ENCODE measurements at places on chromosomes 12 and 14. TPM values are rescaled to one million over a fixed set of nuclear protein-coding genes. Genes with fewer than 3 reads are reported as not detected.

DNA sequence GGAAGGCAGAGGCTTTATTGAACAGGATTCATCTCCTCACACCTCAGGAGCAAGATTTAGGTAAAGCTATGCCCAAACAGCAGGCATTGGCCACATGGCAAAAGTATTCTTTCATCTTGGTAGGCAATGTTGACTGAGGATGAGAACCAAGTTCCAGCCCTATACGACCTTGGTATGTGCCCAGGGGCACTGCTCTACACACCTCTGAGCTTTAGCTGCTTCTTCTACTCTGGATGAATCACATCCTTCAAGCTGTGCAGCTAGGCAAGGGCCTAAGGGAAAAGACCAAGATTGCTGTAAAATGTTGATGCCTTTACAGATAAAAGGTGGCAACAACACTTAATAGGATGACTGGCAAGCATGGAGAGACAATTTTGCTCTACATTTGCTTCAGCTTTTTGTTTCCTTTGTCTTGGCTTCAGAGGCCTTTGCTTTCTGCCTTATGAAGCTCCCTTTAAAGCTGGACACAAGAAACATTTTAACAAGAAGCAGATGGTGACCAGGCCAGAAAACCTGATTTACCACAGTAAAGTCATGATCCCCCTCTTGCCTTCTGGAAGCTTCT is 183.3 kb upstream of the KITLG start:
- no peak for DNase-seq
- H3K4me3 ChIP-seq, result no peak overlapping the region
- H3K4me1 ChIP-seq, result no peaks in the 10 kb centered on the region
- no peaks in the 10 kb centered on the region for H3K36me3 ChIP-seq
- H3K27ac ChIP-seq, result no peak overlapping the region

DNA sequence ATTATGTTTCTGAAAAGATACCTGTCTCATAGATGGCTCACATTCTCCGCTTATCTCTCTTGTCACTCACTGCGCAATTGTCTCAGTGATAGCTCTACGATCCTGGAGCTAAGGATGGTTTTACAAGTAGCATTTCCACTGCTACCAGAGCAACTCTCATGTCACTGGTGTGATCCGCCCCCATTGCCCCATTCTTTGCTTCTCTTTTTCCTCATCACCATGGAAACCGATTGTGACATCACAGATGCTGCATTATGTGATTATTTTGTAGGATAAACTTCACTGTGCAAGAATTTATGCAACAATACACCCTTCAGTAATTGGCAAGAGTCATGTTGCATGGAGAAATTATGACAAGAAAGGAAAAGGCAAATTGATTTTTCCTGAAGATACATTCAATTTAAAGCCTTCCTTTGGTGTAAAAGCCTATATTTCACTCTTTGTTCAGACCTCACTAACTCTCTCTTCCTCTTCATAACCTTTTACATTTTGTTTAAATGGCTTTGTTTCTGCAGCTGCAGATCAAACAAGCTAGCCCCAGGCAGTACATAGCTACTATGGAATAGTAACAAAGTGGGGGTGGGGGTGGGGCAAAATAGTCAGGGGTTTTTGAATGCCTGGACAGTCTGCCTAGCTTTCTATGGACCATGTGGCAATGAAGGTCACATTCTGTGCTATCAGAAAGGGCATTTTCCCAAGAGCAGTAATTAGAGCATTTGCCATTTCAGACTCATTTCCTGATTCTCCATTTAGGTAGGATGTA is 539.8 kb downstream of the NRXN3 start:
- no peaks in the 10 kb centered on the region for H3K36me3 ChIP-seq
- no peaks in the 10 kb centered on the region for H3K27me3 ChIP-seq
- H3K27ac ChIP-seq, result no peak overlapping the region
- H3K4me1 ChIP-seq, result no peaks in the 10 kb centered on the region

- H3K27ac ChIP-seq, result no peak overlapping the region
- H3K36me3 ChIP-seq, result no peaks in the 10 kb centered on the region
- H3K27me3 ChIP-seq, result no peaks in the 10 kb centered on the region
- no peaks in the 10 kb centered on the region for H3K4me1 ChIP-seq
- H3K4me3 ChIP-seq, result no peak overlapping the region
Observed at GRCh38 chr12:98238515-98239130, 276.8 kb upstream of the TMPO start.

GRCh38 chr12:54175200-54175963 is 13.4 kb downstream of the SMUG1 start:
- H3K4me3 ChIP-seq, result no peak overlapping the region
- no peak overlapping the region for H3K27ac ChIP-seq
- DNase-seq, result no peak
- H3K27me3 ChIP-seq, result peaks cover 28% of the 10 kb centered on the region
- no peaks in the 10 kb centered on the region for H3K36me3 ChIP-seq
- peaks cover 14% of the 10 kb centered on the region for H3K4me1 ChIP-seq

DNA sequence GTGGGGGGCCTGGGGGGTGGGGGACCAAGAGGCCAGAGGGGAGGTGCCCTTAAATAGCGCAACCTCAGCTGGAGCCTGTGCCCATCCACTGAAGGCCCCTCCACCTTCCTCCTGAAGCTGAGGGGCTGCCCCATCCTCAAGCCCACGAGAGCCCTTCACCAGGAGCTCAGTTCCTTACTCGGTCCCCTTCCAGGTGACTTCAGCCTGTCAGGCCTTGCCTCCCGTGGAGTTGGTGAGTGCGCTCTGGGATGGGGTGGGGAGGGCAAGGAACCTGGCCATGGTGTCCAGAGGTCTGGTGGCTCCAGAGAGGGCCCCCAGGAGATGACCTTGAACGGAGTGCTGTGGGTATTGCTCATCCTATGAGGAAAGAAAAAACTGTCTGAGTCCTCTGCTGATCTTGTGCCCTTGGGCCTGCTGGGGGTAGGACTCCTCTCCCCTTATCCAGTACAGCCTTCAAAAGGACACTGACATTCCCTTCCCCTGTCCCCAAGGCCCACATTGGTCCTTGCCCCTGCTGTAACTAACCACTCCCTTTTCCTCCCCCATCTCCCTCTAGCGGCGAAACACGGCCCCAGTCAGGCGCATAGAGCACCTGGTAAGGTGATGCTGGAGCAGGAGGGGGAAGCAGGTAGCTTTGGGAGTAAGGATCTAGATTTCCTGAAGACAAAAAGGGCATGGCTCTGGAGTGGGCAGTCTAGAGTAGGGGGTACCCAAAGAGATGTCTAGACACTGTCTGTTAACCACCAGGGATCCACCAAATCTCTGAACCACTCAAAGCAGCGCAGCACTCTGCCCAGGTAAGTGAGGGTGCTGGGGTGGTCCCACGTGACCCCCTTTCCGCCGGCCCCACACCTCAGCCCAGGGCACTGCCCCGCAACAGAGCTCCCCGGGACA is 3.6 kb downstream of the TNS2 start:
- H3K4me3 ChIP-seq, result peak overlapping the region; percentile 95
- H3K4me1 ChIP-seq, result peaks cover 26% of the 10 kb centered on the region
- H3K27ac ChIP-seq, result peak overlapping the region; percentile 18
- H3K36me3 ChIP-seq, result no peaks in the 10 kb centered on the region
- peak; percentile 78 for DNase-seq

GRCh38 chr12:26906704-26907103 is 31.1 kb downstream of the INTS13 start:
- H3K36me3 ChIP-seq, result peaks cover 59% of the 10 kb centered on the region
- H3K27ac ChIP-seq, result no peak overlapping the region
- no peak for DNase-seq
- no peaks in the 10 kb centered on the region for H3K27me3 ChIP-seq
- H3K4me3 ChIP-seq, result no peak overlapping the region
- no peaks in the 10 kb centered on the region for H3K4me1 ChIP-seq

DNA sequence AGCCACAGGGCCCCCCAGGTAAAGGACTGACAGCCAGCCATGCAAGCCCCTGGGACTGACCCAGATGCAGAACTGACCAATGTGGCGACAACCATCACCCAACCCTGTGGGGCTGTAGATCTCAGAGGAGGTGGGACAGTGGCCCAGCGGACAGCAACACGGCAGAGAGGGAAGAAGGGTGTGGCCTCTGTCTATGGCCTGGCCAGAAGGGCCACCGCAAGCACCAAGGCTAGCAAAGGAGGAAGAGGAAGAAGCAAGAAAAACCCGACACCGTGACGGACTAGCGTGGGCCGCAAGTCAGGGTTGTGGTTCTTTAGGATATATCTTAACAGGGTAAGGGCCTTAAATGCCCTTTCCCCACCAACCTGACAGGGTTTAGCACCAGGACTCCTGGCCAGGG is 71.2 kb downstream of the ITPK1 start:
- DNase-seq, result no peak
- no peak overlapping the region for H3K4me3 ChIP-seq
- peak overlapping the region; percentile 46 for H3K27ac ChIP-seq
- H3K27me3 ChIP-seq, result no peaks in the 10 kb centered on the region

GRCh38 chr14:74929242-74929641 is 6.2 kb upstream of the RPS6KL1 start:
- H3K27ac ChIP-seq, result no peak overlapping the region
- H3K36me3 ChIP-seq, result no peaks in the 10 kb centered on the region
- H3K4me1 ChIP-seq, result peaks cover 4% of the 10 kb centered on the region
- no peaks in the 10 kb centered on the region for H3K27me3 ChIP-seq
- H3K4me3 ChIP-seq, result no peak overlapping the region

DNA sequence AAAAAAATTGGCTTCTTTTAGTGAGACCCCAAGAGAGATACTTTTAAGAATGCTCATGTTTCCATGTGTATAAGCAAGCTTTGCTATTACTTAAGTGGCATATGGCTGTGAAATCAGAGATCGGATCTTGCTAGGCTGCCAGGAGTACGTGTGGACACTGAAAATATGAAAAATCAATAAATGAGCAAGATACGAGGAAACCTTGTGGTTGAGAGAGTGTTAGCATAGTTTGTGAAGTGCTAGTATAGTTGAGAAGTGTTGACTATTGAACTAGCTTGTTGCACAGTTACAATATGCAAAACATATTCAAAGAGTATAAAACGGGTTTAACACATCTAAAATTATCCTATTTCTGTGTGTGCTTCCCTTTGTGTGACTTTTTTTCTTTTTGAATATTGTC is 230.9 kb upstream of the NOVA1 start:
- H3K36me3 ChIP-seq, result no peaks in the 10 kb centered on the region
- no peaks in the 10 kb centered on the region for H3K4me1 ChIP-seq

DNA sequence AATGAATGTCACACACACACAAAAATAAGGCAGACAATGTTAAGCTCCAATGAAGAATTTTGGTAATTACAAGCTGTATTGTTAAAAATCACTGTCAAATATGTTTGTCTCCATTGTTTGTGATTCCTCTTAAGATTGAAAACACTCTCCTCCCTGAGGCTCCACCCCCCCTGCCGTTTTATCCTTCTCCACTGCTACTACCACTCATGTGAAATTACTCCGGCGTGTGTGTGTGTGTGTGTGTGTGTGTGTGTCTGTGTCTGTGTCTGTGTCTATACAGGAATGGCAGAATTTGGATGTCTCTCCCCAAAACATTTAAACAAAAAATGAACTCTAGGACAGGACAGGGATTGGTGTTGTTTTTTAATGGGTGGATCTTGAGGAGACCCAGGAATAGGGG is 365.1 kb upstream of the DIO2 start:
- H3K27me3 ChIP-seq, result no peaks in the 10 kb centered on the region
- no peak for DNase-seq
- H3K27ac ChIP-seq, result no peak overlapping the region
- H3K4me1 ChIP-seq, result no peaks in the 10 kb centered on the region

- H3K36me3 ChIP-seq, result peaks cover 10% of the 10 kb centered on the region
- DNase-seq, result peak; percentile 74
- H3K4me1 ChIP-seq, result peaks cover 13% of the 10 kb centered on the region
- no peaks in the 10 kb centered on the region for H3K27me3 ChIP-seq
- H3K4me3 ChIP-seq, result peak overlapping the region; percentile 69
Observed at GRCh38 chr12:45989721-45990467, 480 bp downstream of the SCAF11 start.

DNA sequence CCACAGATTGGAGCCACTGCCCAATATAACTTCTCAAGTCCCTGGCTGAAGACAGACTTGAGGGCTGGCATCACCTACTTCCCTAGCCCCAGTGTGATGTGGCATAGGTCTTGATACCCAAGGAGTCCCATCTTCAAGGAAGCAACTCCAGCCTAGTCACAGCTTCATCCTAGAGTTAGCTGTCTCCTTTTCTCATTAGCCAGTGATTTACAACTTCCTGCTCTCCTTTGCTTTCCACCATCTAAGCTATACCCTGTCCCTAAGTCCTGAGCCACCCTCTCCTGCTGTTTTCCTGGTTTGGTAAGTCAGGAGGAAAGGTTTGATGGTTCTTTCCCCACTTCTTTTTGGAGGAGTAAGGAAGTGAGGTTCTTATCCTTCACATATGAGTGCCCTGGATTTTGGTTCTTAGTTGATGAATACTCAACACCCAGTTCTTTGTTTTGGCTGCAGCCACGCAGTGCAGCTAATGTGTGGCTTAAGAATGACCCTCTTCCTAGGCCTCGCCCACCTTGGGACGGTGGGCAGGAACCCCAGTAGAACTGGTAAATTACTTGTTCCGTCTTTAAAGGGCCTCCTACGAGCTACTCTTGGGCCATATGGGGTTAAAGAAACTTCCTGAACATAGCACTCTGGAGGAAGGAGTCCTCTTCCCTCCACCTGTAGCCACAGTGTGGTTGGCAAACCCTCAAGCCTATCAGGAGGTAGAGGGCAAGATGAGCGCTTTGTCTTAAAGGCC is 3.9 kb upstream of the GPX2 start:
- no peak overlapping the region for H3K4me3 ChIP-seq
- peaks cover 3% of the 10 kb centered on the region for H3K36me3 ChIP-seq
- H3K27ac ChIP-seq, result no peak overlapping the region
- no peaks in the 10 kb centered on the region for H3K27me3 ChIP-seq

- no peak overlapping the region for H3K4me3 ChIP-seq
- DNase-seq, result no peak
- H3K27me3 ChIP-seq, result no peaks in the 10 kb centered on the region
- H3K36me3 ChIP-seq, result no peaks in the 10 kb centered on the region
Observed at GRCh38 chr12:87870061-87870460, 159.1 kb downstream of the C12orf50 start.

DNA sequence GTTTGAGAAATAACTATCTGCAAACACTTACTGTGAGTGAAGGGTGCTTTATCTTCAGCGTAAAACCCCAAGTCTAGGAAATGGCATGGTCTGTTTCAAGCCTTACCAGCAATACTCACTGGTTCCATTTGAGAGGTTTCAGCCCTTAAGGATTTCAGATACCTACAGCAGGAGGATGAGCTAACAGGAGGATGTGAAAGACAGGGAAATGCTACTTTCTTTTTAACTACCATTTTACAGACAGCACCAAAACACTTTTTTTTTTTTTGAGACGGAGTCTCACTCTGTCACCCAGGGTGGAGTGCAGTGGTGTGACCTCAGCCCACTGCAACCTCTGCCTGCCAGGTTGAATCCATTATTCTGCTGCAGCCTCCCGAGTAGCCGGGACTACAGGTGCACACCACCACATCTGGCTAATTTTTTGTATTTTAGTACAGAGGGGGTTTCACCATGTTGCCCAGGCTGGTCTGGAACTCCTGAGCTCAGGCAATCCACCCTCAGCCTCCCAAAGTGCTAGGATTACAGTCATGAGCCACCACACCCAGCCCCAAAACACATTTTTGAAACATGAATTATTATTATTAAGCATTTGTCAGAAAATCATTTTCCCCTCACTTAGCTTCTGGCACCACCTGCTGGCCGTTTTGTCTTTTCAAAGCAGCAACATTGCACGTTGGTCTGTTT is 4.6 kb downstream of the MTRFR start:
- no peaks in the 10 kb centered on the region for H3K27me3 ChIP-seq
- DNase-seq, result peak; percentile 58
- peaks cover 10% of the 10 kb centered on the region for H3K36me3 ChIP-seq
- peak overlapping the region; percentile 42 for H3K27ac ChIP-seq
- peaks cover 41% of the 10 kb centered on the region for H3K4me1 ChIP-seq

Gene RFX4
- not detected for total RNA-seq

Gene SMCO3
- total RNA-seq, result not detected

Gene SMARCD1
- 81.3 TPM for total RNA-seq

Data from natural killer cell (primary cell).